ENCODE measurements at places on chromosomes 4 and X. TPM values are rescaled to one million over a fixed set of nuclear protein-coding genes. Genes with fewer than 3 reads are reported as not detected.

The UGT2B17 gene
- not detected for total RNA-seq

The KLB gene
- total RNA-seq = not detected

The HHIP gene
- total RNA-seq = 0.46 TPM

The UGT8 gene
- total RNA-seq = 4.1 TPM

The EDA2R gene
- 13.0 TPM for total RNA-seq

The SULT1E1 gene
- total RNA-seq = not detected

GRCh38 chrX:72107841-72108595 lies 23.7 kb downstream of the RTL5 start:
- no peak for DNase-seq
- no peaks in the 10 kb centered on the region for H3K27me3 ChIP-seq
- peaks cover 23% of the 10 kb centered on the region for H3K4me1 ChIP-seq
- peaks cover 31% of the 10 kb centered on the region for H3K36me3 ChIP-seq
- peak overlapping the region; percentile 70 for H3K4me3 ChIP-seq

- no peaks in the 10 kb centered on the region for H3K36me3 ChIP-seq
- no peaks in the 10 kb centered on the region for H3K27me3 ChIP-seq
- DNase-seq = no peak
- H3K4me1 ChIP-seq = no peaks in the 10 kb centered on the region
- no peak overlapping the region for H3K27ac ChIP-seq
Measured at GRCh38 chrX:109684136-109684535, 48.9 kb downstream of the ACSL4 start.

- no peaks in the 10 kb centered on the region for H3K36me3 ChIP-seq
- H3K27me3 ChIP-seq = no peaks in the 10 kb centered on the region
- H3K4me1 ChIP-seq = no peaks in the 10 kb centered on the region
- no peak for DNase-seq
Measured at GRCh38 chrX:12401252-12401651, 263.0 kb downstream of the FRMPD4 start.

GRCh38 chrX:86507331-86507730 lies 359.1 kb downstream of the DACH2 start:
- no peak for DNase-seq
- H3K27ac ChIP-seq = no peak overlapping the region
- H3K4me3 ChIP-seq = no peak overlapping the region
- H3K36me3 ChIP-seq = no peaks in the 10 kb centered on the region
- H3K27me3 ChIP-seq = no peaks in the 10 kb centered on the region
- H3K4me1 ChIP-seq = no peaks in the 10 kb centered on the region

GRCh38 chr4:106255195-106255594 lies 60.8 kb downstream of the TBCK start:
- no peaks in the 10 kb centered on the region for H3K27me3 ChIP-seq
- H3K4me3 ChIP-seq = no peak overlapping the region
- no peak overlapping the region for H3K27ac ChIP-seq
- peaks cover 5% of the 10 kb centered on the region for H3K36me3 ChIP-seq
- no peak for DNase-seq

DNA sequence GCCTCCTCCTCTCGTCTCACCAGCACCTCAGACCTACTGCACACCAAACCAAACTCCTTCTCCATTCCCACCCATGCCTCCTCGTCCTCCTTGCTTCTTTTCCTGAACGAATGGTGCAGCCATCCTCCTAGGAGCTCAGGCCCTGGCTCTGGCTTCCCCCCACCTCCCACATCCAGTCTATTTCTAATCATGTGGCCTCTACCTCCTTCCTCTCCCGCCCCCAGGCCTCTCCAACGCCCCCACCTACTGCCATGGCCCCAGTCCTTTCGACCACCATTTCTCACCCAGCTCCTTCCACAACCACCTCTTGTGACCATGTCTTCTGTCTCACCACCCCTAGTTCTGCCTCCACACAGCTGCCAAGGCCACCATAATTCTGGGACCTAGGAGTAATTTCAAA lies 127.1 kb downstream of the PJA1 start:
- DNase-seq = no peak
- H3K4me1 ChIP-seq = no peaks in the 10 kb centered on the region
- H3K36me3 ChIP-seq = no peaks in the 10 kb centered on the region
- H3K27me3 ChIP-seq = peaks cover 2% of the 10 kb centered on the region
- H3K4me3 ChIP-seq = no peak overlapping the region

DNA sequence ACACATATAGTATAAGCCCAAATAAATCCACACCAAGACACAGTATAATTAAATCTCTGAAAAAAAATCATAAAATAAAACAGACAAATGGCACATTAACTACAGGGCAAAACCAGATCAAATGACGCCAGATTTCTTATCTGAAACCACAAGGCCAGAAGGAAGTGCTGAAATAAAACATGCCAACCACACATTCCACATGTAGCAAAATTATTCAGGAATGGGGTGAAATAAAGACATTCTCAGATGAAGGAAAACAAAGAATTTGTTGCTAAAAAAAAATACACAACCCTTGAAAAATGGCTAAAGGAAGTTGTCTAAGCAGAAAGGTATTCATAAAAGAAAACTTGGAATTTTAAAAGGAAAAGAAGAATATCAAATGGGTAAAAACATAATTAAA lies 4.5 kb upstream of the DCAF12L1 start:
- no peaks in the 10 kb centered on the region for H3K27me3 ChIP-seq
- no peak for DNase-seq
- H3K4me1 ChIP-seq = no peaks in the 10 kb centered on the region
- no peak overlapping the region for H3K4me3 ChIP-seq

- DNase-seq = no peak
- no peaks in the 10 kb centered on the region for H3K36me3 ChIP-seq
- peaks cover 3% of the 10 kb centered on the region for H3K4me1 ChIP-seq
- peaks cover 2% of the 10 kb centered on the region for H3K27me3 ChIP-seq
Measured at GRCh38 chr4:84451546-84451945, 47.5 kb downstream of the NKX6-1 start.

GRCh38 chrX:132716006-132716405 lies 227.2 kb upstream of the MBNL3 start:
- H3K27me3 ChIP-seq = no peaks in the 10 kb centered on the region
- no peak overlapping the region for H3K4me3 ChIP-seq
- no peak for DNase-seq
- H3K27ac ChIP-seq = no peak overlapping the region
- no peaks in the 10 kb centered on the region for H3K4me1 ChIP-seq
- no peaks in the 10 kb centered on the region for H3K36me3 ChIP-seq

- no peak overlapping the region for H3K27ac ChIP-seq
- no peaks in the 10 kb centered on the region for H3K36me3 ChIP-seq
- no peak overlapping the region for H3K4me3 ChIP-seq
- no peaks in the 10 kb centered on the region for H3K27me3 ChIP-seq
- no peaks in the 10 kb centered on the region for H3K4me1 ChIP-seq
- DNase-seq = no peak
Measured at GRCh38 chr4:103443324-103443723, 245.2 kb upstream of the CENPE start.

DNA sequence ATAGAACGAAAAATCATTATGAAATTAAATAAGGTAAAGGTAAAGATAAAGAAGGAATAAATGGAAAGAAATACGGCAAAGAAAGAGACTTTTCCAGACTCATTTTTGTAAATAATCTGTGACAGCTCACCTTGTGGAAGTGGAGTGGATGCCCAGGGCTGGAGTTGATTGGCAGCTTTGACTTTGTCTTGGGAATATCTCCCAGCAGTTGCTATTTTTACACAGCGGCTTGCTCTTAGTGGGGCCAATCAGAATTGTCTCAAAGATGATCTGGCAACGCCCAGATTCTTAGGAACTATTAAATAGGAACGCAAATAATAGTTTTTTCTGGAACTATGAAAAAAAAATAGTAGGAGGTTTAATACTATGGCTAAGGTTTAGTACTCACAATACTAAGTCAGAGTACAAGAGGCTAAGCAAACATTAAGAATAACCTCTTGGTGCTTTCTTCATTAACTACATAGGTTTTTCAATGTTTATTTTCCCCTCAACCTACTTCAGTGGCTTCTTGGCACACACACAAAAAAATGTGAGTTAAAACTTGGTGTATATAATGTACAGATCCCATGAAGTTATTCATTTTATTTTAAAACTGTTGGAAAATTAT lies 132.7 kb downstream of the TRAM1L1 start:
- H3K4me3 ChIP-seq = no peak overlapping the region
- no peaks in the 10 kb centered on the region for H3K36me3 ChIP-seq
- no peak for DNase-seq

DNA sequence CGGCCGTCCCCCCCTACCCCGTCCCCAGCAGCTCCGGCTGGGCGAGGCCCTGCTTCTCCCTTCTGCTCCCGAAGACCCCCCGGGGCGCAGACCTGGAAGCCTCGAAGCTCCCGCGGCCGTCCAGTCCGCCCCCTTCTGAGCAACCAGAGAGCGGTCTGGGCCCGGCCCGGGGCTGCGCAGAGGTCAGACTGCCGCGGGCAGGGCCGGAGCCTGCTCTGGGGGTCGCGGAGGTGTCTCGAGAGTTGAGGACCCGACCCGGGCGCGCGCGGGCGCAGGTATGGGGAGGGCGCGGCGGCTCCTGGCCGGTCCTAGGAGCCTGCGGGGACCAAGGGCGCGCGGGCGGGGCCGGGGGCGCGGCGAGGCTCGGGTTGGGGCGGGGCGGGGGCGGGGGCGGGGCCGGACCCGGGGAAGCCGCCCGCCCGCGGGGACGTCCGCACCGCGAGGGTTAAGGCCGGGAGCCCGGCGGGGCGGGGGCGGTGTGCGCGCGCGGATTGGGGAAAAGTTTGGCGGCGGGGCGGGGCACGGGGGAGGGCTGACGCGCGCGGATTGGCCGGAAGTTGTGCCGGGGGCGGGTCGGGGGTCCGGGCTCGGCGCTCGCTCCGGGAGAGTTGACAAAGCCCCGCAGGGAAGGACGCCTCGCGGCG lies at the start of gene FGFRL1:
Gene FGFRL1, plus strand, starts transcription at position 605 of the 644 bp plus-strand sequence. CDS start 860 bp downstream, outside the sequence.
- H3K4me1 ChIP-seq = no peaks in the 10 kb centered on the region
- peak; percentile 76 for DNase-seq
- peaks cover 8% of the 10 kb centered on the region for H3K36me3 ChIP-seq
- H3K4me3 ChIP-seq = no peak within 1 kb of the TSS
- H3K27ac ChIP-seq = no peak within 1 kb of the TSS

DNA sequence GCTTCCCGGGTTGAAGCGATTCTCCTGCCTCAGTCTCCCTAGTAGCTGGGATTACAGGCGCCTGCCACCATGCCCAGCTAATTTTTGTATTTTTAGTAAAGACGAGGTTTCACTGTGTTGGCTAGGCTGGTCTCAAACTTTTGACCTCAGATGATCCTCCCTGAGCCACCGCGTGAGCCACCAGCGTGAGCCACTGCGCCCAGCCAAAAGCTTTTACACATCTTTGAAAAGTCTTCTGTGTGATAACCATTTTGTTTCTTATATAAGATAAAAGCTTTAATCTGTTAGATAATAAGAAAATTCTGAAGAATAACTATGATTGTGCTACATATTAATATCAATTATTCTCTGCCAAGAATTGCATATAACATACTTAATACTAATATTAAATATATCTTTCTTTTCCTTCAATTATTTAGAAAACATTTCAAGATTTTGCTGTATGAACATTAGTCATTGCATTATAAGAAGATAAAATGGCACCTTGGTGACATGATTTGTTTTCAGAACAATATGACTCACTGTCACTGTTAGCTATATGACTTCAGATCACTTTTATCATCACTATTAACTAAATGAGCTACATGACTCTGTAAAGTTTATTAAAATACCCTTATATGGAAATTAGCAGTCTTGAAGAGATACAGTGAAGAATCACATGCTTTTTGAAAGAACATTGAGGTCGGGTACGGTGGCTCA lies 33.4 kb downstream of the RUFY3 start:
- H3K36me3 ChIP-seq = peaks cover 6% of the 10 kb centered on the region
- H3K27me3 ChIP-seq = no peaks in the 10 kb centered on the region
- DNase-seq = no peak
- H3K27ac ChIP-seq = no peak overlapping the region
- no peak overlapping the region for H3K4me3 ChIP-seq

- no peak for DNase-seq
- H3K4me3 ChIP-seq = peak overlapping the region; percentile 84
- peaks cover 6% of the 10 kb centered on the region for H3K27me3 ChIP-seq
- H3K4me1 ChIP-seq = peaks cover 27% of the 10 kb centered on the region
- H3K36me3 ChIP-seq = peaks cover 17% of the 10 kb centered on the region
- H3K27ac ChIP-seq = peak overlapping the region; percentile 70
Measured at GRCh38 chrX:53084043-53084570, 1.9 kb downstream of the TSPYL2 start.

- H3K27me3 ChIP-seq = no peaks in the 10 kb centered on the region
- H3K4me1 ChIP-seq = no peaks in the 10 kb centered on the region
Measured at GRCh38 chr4:40275065-40275730, 59.9 kb upstream of the CHRNA9 start.
